RWPE2 (cell line): ENCODE measurements at places on chromosomes 5 and 9.

- H3K4me3 ChIP-seq: no peak overlapping the region
- no peak overlapping the region for H3K27ac ChIP-seq
- no peaks in the 10 kb centered on the region for H3K27me3 ChIP-seq
- no peaks in the 10 kb centered on the region for H3K36me3 ChIP-seq
Observed at GRCh38 chr5:97133101-97133500, 9.3 kb downstream of the LIX1 start.

DNA sequence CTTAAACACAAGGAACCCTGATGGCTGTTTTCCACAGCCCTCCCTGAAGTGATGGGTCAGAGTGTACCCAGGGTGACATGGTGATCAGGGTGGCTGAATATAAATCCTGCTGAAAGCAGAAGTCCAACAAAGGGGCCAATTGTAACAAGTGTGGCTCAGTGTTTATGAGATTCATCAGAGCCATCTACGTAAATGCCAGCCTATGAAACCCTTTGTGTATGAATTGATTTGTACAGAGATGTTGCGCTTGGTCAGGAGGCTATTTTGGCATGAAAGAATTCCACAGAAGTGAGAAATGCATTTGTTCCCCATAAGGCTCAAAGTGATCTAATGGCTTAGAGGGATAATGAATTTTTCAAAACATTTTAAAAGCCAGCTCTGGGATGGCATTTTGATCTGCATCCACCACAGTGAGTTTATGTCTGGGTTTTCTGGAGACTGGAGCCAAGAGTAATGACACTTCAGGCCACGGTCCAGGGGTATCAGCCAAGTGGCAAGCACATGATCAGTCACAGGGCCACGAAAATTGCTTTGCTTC, 12.4 kb downstream of the PRUNE2 start:
- H3K36me3 ChIP-seq: no peaks in the 10 kb centered on the region
- H3K27ac ChIP-seq: no peak overlapping the region
- H3K4me1 ChIP-seq: no peaks in the 10 kb centered on the region
- H3K27me3 ChIP-seq: no peaks in the 10 kb centered on the region
- H3K4me3 ChIP-seq: no peak overlapping the region
- no peak for DNase-seq

GRCh38 chr9:133169102-133169501, 5.4 kb upstream of the GBGT1 start:
- peaks cover 7% of the 10 kb centered on the region for H3K27me3 ChIP-seq
- H3K4me3 ChIP-seq: no peak overlapping the region
- no peak for DNase-seq

DNA sequence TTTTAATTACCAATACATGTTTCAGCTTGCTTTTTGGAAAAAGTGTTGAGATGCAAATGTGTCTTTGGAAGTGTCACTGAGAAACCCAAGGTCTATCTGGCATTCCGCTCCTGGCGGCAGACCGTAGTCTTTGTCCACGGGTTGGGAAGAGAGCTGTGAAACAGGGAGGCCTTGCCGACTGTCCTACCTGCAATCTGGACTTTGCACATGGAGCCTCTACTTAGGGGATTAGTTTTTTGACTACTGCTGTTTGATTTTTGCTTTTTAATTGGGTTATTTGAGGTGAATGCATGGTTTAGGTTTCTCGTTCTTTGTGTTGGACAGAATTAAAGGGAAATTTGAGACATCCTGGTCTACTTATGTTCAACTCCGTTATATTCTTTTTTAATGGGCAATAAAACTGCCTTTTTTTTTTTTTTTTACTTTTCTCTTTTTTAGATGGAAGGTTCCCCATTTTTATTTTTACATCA, 25.7 kb downstream of the TRIO start:
- DNase-seq: no peak
- peaks cover 3% of the 10 kb centered on the region for H3K36me3 ChIP-seq
- H3K4me1 ChIP-seq: peaks cover 74% of the 10 kb centered on the region
- no peak overlapping the region for H3K4me3 ChIP-seq
- peak overlapping the region; percentile 44 for H3K27ac ChIP-seq
- no peaks in the 10 kb centered on the region for H3K27me3 ChIP-seq

- peaks cover 60% of the 10 kb centered on the region for H3K36me3 ChIP-seq
- no peaks in the 10 kb centered on the region for H3K27me3 ChIP-seq
- no peak overlapping the region for H3K4me3 ChIP-seq
- no peak for DNase-seq
- H3K27ac ChIP-seq: no peak overlapping the region
- H3K4me1 ChIP-seq: no peaks in the 10 kb centered on the region
Observed at GRCh38 chr5:115231598-115231997, 31.1 kb downstream of the PGGT1B start.

DNA sequence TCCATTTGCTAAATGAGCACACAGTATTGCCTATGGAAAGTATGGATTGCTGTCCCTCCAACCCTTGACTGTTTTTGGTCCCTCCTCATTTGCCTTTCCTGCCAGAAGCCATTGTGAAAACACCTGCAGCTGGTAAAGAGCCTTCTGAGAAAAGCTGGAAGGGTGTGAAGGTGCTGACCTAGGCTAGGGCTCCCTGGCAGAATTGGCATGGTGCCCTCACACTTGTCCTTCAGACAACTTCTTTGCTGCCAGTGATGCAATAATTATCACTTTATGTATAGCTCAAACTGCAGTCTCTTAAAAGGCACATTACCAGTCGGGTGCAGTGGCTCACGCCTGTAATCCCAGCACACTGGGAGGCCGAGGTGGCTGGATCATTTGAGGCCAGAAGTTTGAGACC, 4.2 kb downstream of the TXNDC15 start:
- 0 out of 2 replicates have a peak, but pooled peaks cover 5% of the 10 kb centered on the region for H3K36me3 ChIP-seq
- DNase-seq: no peak
- H3K27ac ChIP-seq: no peak overlapping the region

DNA sequence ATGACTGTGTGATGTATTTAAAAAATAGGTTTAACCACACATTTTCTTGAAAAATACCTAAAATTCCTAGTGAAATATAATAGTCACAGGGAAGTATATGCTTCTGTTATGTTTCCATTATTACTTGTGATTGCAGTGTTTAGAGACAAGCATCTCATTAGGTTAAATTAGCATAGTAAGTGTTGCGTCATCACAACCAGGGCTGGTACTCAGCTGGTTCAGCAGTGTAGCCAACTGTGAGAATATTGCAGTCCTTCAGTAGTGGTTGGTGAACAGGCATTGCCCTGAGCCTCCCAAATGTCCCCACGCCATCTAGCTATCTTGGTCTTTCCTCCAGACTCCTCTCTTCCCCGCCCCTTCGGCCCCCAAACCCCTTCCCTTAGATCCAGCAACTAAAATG, 261.7 kb downstream of the ARHGEF28 start:
- no peaks in the 10 kb centered on the region for H3K27me3 ChIP-seq
- H3K4me1 ChIP-seq: no peaks in the 10 kb centered on the region
- no peak for DNase-seq
- H3K4me3 ChIP-seq: no peak overlapping the region

GRCh38 chr5:55356896-55357295, 49.1 kb downstream of the MTREX start:
- H3K27me3 ChIP-seq: no peaks in the 10 kb centered on the region
- H3K4me1 ChIP-seq: no peaks in the 10 kb centered on the region
- peaks cover 95% of the 10 kb centered on the region for H3K36me3 ChIP-seq
- no peak overlapping the region for H3K27ac ChIP-seq

DNA sequence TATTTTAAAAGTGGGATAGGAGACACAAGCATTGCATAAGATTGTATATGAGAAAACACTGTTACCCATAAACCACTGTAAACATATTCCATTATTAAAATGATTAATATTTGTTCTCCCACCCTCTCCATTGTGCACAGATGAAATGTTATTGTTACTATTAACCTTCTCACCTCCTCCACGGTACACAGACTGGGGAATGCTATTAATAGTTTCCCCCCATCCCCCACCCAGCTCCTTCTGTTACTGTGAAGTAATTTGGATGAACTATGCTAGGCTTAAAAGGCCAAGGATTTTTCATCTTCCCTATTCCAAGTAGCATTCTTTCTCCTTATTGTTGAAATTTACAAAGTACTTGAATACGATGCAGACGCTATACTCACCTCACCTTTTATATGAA, 91.4 kb downstream of the JAKMIP2 start:
- no peaks in the 10 kb centered on the region for H3K4me1 ChIP-seq
- DNase-seq: no peak
- no peaks in the 10 kb centered on the region for H3K36me3 ChIP-seq
- H3K27ac ChIP-seq: no peak overlapping the region
- H3K27me3 ChIP-seq: peaks cover 3% of the 10 kb centered on the region

- no peak for DNase-seq
- no peaks in the 10 kb centered on the region for H3K27me3 ChIP-seq
- H3K36me3 ChIP-seq: peaks cover 39% of the 10 kb centered on the region
- H3K4me1 ChIP-seq: peaks cover 27% of the 10 kb centered on the region
- peak overlapping the region; percentile 87 for H3K27ac ChIP-seq
- H3K4me3 ChIP-seq: peak overlapping the region; percentile 66
Observed at GRCh38 chr9:124869986-124870560, 8.1 kb downstream of the ARPC5L start.

DNA sequence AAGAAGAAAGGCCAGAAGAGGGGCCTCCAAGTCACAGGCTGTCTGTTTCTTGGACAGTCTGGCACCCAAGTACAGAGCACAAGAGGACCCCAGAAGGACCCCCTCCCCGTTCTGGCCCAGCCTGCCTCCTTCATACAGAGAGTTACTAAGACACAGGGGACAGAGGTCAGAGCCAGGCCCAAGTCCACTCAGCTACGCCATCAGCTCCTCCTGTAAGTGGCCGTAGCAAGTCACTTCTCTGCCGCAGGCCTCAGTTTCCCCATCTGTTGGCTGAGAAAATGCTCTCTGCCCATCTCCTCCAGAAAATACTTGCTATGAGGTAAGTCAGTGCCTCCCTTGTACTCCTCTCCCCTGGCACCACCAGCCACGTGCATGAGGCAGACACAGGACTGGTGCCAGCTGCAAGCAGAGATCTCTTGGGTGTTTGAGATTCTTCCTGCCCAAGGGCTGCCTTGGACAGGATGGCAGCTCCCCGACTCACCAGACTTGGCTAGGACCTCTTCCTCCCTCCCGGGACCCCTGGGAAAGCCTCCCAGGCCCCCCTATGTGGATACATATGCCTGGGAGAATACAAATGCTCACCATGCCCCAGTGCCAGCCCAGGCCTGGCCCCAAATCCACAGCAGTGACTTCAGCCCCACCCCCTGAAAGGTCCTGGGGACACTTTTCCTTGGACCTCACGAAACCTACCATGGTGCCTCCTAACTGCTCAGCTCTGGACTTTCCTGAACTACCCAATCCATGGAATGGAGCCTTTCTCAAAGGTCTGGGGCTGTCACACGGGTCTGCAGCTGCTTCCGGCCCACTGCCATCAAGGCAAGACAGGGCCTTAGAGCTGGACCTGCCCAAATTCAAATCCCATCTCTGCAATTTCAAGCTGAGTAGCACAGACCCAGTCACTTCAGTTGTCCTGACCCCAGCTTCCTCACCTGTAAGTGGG, 5.1 kb downstream of the EEIG1 start:
- H3K36me3 ChIP-seq: no peaks in the 10 kb centered on the region
- H3K4me3 ChIP-seq: no peak overlapping the region
- DNase-seq: no peak
- no peaks in the 10 kb centered on the region for H3K27me3 ChIP-seq

GRCh38 chr5:15768936-15769335, 269.0 kb downstream of the FBXL7 start:
- H3K27me3 ChIP-seq: peaks cover 5% of the 10 kb centered on the region
- DNase-seq: no peak
- no peaks in the 10 kb centered on the region for H3K36me3 ChIP-seq
- no peak overlapping the region for H3K4me3 ChIP-seq
- H3K27ac ChIP-seq: no peak overlapping the region

DNA sequence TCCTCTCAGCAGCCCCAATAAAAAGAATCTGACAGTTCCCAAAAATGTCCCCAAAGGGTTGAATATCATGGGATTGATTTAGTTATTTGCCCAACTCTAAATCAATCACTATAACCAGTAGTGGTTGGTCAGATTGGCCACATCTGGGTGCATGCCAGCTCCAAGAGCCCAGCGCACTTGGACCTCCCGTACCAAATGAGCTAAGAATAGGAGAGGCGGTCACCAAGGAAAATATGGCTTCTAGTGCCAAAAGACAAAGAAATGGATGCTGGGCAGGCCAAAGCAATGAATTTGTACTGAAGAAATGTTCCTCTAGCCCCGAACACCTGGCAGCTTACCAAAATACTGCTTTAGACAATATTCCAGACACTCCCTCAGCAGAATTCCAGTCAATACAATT, 80.3 kb downstream of the RCL1 start:
- DNase-seq: no peak
- H3K4me3 ChIP-seq: no peak overlapping the region
- H3K27ac ChIP-seq: no peak overlapping the region
- no peaks in the 10 kb centered on the region for H3K4me1 ChIP-seq

DNA sequence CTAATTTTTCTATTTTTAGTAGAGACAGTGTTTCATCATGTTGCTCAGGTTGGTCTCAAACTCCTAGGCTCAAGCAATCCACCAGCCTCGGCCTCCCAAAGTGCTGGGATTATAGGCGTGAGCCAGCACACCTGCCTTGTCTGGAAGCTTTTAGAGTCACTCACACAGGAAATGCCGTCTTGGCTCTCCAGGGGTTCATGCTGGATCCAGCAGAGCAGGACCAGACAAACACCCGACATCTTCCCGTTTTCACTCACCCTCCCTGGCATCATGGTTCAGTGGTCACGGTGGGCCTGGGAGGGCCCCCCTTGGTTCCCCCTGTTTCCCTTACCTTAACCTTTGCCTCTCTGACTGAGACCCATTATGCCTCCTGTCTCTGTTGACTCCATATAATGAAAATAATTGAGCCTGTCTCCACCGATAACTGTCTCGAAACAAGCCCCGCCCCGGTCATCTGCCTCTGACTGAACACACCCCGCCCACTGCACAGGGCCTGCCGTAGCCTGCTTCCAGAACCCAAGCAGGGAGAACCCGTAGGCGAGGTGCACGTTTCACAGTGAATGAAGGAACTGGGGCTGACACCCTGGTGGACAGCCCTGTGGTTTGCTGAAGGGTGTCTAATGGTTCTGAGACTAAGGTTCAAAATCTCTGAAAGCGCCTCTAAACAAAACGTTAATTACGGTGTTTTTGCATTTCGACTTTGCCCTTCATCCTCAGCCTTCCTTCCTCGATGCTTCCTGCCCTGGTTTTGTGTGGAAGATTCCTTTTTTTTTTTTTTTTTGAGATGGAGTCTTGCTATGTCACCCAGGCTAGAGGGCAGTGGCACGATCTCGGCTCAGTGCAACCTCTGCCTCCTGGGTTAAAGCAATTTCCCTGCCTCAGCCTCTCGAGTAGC, 39.7 kb upstream of the SPRY4 start:
- no peaks in the 10 kb centered on the region for H3K27me3 ChIP-seq
- peak overlapping the region; percentile 91 for H3K27ac ChIP-seq
- peak; percentile 96 for DNase-seq
- no peaks in the 10 kb centered on the region for H3K36me3 ChIP-seq
- H3K4me1 ChIP-seq: peaks cover 43% of the 10 kb centered on the region
